ENCODE measurements at places on chromosomes 6 and 20.

- DNase-seq = no peak
Observed at GRCh38 chr6:131164506-131164905, 29.2 kb downstream of the AKAP7 start.

- DNase-seq = no peak
Observed at GRCh38 chr20:41573955-41574354, 44.2 kb downstream of the CHD6 start.

- DNase-seq = no peak
Observed at GRCh38 chr6:42195415-42195814, 659 bp upstream of the GUCA1B start.

DNA sequence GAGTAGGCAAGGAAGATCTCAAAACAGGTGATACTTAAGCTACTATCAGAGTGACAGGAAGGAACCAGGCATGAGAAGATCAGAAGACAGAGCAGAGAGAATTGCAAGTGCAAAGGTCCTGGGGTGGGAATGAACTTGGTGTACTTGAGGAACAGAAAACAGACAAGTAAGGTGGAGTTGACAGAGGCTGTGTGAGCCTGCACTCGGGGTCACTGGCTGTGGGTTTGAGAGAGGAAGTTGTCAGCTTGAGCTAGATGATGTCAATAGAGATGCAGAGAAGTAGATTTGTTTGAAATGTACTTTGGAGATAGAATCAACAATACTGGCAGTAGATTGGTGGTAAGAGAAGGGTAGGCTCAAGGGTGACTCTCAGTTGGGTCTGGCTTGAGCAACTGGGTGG, 209.5 kb downstream of the CLIC5 start:
- DNase-seq = no peak

- DNase-seq = no peak
Observed at GRCh38 chr6:31969712-31970603, 2.0 kb downstream of the DXO start.

All from cortex of kidney (tissue), 1 donor.